Choroid plexus epithelial cell (primary cell): ENCODE measurements at places on chromosomes 2 and 18.

DNA sequence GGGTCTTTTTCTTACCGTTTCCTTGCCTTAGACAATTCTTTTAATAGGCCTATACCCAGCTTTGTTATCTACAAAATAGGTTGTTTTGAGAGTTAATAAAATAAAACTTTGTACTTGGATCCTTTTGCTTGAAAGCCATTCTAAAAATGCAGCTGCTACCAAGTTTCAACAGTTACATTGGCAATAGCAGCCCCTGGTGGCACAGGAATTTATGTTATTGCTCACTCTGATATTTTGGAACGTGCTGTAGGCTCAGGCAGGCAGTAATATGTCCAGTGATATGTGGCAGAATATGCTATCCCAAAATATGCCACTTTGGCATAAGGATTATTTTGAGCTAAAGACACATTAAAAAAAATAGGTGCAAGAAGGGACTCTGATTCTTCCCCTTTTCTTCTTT lies 6.7 kb upstream of the COMMD1 start:
- peak; percentile 59 for DNase-seq

DNA sequence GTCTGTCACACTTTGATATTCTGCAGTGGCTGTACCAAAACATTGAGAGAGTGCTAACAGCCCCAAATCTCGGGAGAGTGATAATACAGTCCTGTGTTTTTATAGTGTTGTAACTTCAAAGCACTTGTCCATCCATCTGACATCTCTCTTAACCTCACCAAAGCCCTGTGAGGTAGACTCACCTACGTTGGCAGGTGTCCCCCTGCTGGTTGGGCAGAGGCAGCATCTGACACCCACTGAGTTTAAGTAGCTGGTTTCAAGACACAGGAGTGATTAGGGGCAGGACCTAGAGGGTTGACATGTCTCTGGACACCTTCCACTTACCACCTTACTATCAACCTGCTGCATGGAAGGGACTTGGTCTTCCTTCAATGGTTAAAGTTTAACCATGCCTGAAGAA lies 22.9 kb downstream of the COLEC12 start:
- DNase-seq: no peak

GRCh38 chr2:102310964-102311640 lies at the start of gene IL1RL1:
TSS of gene IL1RL1 (plus strand) at chr2:102311563. CDS start at chr2:102338265, 26,702 bp downstream.
- no peak for DNase-seq

DNA sequence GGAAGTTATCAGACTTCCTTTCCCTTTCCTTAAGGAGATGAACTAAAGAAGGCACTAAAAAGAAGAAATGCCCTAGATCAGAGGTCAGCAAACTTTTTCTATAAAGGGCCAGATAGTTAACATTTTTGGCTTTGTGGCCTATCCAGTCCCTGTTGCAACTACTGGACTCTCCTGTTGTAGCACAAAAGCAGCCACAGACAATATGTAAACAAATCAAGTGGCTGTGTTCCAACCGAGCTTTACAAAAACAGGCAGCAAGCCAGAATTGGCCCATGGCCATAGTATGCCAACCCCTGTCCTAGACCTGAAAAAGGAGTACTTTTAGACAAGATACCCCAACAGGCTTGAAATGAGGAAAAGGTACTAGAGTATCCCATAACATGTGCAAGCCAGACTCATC lies 10.9 kb downstream of the NHEJ1 start:
- peak; percentile 55 for DNase-seq

- DNase-seq: no peak
Measured at GRCh38 chr18:53033128-53033527, 693.1 kb downstream of the DCC start.
